ENCODE measurements at places on chromosomes 7 and 10. TPM values are rescaled to one million over a fixed set of nuclear protein-coding genes. Genes with fewer than 3 reads are reported as not detected.

The GPR22 gene
- total RNA-seq: not detected

The NT5C3A gene
- total RNA-seq: 33.0 TPM

The C10orf53 gene
- not detected for total RNA-seq

The TMEM236 gene
- 0.09 TPM for total RNA-seq

The NUTM2D gene
- 1.7 TPM for total RNA-seq

The OGA gene
- 73.9 TPM for total RNA-seq

The HILPDA gene
- 25.9 TPM for total RNA-seq
